ENCODE measurements at places on chromosomes 4 and X.

DNA sequence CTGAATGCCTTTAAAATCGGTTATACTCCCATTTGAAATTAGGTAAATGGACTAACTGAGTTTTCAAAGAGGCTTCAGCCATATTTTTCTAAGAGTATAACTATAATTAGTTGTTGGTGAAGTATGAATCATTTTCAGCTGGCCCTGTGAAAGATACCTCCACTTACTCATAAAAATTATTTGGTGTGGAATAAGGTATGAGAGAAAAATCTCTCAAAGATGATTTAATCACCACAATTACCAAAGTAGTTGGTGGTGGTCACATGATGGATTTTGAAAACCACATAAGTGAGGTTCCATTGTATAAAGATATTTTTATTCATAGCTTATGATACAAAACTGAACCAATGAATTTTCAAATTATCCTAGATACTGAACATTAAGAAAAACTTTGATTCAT lies 9.0 kb upstream of the KLHL2 start:
- DNase-seq = no peak

DNA sequence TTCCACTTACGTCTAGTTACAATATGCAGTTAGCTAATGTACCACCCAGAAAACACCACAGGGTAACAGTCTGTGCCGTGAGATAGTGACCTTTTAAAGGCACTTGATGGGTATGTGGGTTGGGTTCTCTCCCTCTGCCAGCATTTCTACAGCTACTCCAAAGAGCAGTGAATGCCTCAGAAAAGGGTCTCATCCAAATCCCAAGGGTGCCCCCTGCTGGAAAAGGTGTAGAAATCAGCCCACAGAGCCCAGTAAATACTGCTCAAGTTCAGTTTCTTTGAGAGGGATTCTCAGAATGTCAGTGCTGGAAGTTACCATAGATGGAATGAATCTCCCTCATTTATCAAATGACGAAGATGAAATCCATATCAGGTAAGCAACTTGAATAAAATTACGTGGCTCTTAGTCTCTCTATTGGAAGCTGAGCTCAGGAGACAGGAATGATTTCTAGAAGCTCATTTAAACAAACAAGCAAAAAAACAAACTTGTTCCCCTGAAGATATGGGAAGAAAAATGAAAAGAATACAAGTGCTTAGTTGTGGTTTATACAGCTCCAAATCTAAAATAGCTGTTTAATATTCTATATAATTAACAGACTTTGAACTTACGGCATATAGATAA lies 9.5 kb downstream of the RNF175 start:
- DNase-seq = peak; percentile 71

DNA sequence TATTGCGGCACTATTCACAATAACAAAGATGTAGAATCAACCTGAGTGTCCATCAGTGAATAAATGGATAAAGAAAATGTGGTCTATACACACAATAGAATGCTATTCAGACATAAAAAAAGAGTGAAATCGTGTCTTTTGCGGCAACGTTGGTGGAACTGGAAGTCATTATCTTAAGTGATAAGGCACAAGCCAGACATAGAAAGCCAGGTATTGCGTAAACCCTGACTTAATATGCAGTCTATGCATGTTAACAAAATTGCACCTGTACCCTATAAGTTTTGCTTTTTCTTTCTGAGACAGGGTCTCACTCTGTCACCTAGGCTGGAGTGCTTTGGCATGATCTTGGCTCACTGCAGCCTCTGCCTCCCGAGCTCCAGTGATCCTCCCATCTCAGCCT lies 28.6 kb downstream of the KIAA0232 start:
- no peak for DNase-seq

DNA sequence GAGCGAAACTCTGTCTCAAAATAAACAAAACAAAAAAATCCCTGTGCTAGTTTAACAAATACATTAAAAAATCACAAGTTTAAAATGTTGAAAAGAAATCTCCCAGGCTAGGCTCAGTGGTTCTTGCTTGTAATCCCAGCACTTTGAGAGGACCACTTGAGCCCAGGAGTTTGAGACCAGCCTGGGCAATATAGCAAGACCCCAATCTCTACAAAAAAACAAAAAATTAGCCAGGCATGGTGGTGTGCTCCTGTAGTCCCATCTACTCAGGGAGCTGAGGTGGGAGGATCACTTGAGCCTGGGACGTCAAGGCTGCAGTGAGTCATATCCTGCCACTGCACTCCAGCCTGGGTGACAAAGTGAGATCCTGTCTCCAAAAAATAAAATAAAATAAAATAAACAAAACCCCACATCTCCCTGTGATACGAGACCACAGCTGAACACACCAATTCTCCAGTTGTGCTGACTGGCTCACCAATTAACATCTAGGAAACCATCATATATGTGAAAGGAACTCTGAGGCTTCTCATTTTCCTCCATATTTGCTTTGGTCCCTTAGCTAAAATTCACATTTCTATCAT lies 7.3 kb downstream of the RPS4X start:
- DNase-seq = peak; percentile 53

DNA sequence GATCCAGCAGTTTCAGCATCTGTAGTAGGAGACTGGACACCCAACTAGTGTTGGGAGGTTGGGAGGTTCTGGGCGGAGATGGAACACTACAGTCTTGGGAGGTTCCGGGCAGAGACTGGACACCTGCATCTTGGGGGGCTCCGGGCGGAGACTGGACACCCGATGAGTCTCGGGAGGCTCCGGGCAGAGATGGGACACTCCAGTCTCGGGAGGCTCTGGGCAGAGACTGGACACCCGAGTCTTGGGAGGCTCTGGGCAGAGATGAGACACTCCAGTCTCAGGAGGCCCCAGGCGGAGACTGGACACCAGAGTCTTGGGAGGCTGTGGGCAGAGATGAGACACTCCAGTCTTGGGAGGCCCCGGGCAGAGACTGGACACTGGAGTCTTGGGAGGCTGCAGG lies 29.5 kb upstream of the LANCL3 start:
- no peak for DNase-seq

All from activated CD4-positive, alpha-beta T cell treated with anti-CD3 and anti-CD28 coated beads, Interleukin-2, amount 50 U/mL, for 16 hours (primary cell).